ENCODE measurements at places on chromosomes 1 and 21.

- no peak for DNase-seq
Observed at GRCh38 chr1:86596224-86596623, 49.3 kb downstream of the CLCA4 start.

GRCh38 chr1:208709981-208710380 lies 465.8 kb upstream of the PLXNA2 start:
- DNase-seq: no peak

GRCh38 chr1:244304156-244304555 lies 147.6 kb downstream of the ADSS2 start:
- no peak for DNase-seq

- DNase-seq: no peak
Observed at GRCh38 chr1:6601923-6602668, 573 bp downstream of the KLHL21 start.

DNA sequence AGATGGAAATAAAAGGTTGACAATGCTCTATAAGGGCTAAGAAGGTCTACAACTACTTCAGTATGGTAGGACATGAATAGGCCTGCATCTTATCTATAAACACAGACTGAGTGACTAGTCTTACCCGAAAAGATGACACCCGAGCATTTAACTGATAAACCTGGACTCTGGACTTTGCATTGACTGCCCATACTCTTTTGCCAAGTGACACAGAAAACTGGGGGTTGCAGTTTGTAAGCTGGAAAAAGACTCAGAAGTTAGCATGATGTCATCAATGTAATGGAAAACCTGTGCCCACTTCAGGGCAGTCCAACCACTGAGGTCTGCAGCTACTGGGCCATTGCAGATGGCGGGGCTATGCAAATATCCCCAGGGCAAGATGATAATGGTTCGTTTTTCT lies 258.3 kb upstream of the NEGR1 start:
- DNase-seq: no peak

DNA sequence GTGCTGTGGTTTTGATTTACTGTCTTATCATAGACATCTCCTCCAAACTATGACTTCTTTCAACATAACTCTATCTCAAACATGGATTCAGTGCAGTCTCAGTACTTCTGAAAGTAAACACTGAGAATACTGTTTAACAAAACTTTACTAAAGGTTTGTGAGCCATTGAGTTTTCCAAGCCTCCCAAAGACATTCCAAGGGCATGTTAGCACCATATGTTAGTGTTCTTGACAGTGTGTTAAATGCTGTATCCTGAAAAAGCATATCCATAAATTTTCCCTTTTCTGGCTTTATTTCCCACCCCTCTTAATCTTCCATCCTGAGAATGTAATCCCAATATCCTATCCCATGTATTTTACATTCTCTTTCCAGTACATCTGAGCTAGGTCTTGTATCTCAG lies 446.8 kb upstream of the CXADR start:
- no peak for DNase-seq

GRCh38 chr1:26704629-26705028 lies 8.8 kb downstream of the ARID1A start:
- no peak for DNase-seq

GRCh38 chr1:230174041-230174440 lies 107.0 kb downstream of the GALNT2 start:
- DNase-seq: no peak
